ENCODE measurements at places on chromosomes 5 and 9.
A peak's percentile ranks its signal among the peaks of the same experiment; 100 is the strongest.

GRCh38 chr9:36759141-36759540 lies 186.4 kb downstream of the MELK start:
- DNase-seq: no peak

DNA sequence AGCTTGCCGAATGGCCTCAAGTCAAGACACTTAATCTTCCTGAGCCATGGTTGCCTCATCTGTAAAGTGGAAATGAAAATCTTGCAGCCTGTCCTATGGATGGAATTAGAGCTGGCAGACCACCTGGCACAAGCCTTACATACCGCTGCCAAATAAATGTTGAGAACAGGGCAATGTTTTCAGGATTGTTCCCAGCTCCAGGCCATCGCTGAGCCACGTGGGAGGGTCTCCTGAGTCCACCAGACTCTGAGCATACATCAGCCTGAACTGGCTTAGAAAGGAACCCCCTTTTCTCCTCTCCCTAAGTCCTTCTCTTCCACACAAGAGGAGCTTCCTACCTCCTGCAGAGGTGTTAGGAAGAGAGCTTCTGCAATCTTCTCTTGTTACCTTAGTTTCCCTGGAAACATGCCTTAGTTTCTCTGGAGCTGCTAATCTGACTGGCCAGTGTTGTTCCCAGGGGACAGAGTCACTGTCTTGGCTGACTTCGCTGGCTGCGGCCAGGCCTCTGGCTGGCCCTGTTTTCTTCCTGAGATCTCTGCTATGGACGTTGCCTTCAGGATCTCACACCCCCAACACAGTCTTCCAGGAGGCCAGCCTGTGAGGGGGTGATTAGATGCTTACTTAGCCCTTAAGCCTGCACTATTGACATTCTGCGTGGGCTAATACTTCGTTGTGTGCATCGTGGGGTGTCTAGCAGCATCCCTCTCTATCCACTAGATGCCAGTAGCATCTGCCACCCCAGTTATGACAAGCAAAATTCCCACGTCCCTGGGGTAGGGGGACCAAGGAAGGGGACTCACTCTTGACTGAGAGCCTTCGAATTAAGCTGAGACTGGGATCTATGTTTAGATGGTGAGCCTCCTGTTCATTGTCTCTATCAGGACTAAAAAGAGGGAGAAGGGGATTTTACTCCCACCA lies 62.2 kb downstream of the BOD1 start:
- DNase-seq: no peak

DNA sequence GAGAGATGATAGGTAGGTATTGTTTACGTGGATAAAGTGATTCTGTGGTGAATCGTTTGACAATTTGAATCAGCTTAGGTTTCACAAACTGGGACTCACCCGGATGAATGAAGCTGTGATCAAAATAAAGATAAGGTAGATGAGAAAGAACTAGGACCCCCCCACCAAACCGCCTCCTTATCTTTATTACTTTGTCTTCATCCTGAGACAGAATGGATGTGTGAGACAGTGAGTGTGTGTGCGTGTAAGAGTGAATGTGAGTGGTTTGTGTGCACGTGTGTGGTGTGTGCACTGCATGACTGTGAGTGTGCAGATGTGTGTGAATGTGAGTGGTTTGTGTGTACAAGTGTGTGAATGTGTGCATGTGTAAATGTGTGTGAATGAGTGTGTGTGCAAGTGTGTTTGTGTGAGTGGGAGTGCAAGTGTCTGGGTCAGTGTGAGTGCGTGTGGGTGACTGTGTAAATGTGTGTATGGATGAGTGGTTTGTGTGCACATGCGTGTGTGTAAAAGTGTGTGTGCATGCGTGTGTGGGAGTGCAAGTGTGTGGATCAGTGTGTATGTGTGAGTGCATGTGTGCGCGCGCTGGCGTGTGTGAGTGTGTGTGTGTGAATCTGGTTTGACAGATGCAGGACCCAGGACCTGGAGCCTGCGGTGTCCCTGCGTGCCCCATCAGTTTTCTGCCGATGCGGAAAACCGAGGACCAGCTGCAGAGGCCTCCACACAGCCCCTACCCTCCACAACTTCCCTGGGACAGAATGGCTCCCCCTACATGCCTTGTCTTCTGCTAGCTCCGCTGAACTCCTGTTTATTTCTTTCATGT lies 11.4 kb upstream of the ENG start:
- DNase-seq: no peak

GRCh38 chr5:44002381-44002901 lies 386.8 kb downstream of the FGF10 start:
- no peak for DNase-seq

GRCh38 chr5:127227881-127228280 lies 62.7 kb upstream of the MEGF10 start:
- no peak for DNase-seq

DNA sequence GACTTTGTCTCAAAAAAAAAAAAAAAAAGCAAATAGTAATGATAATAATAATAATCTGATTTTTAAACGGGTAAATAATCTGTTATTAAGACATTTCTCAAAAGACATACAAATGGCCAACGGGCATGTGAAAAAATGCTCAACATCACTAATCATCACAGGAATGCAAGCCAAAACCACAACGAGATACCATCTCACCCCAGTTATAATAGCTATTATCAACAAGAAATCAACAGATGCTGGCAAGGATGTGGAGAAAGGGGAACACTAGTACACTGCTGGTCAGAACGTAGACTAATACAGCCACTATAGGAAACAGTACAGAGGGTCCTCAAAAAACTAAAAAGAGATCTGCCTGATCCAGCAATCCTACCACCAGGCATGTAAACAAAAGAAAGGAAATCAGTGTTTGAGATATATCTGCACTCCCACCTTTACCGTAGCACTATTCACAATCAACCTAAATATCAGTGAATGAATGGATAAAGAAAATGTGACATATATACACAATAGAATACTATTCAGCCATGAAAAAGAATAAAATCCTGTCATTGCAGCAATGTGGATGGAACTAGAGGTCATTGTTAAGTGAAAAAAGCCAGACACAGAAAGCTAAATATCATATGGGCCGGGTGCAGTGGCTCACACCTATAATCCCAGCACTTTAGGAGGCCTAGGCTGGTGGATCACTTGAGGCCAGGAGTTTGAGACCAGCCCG lies 24.9 kb downstream of the VAV2 start:
- peak; percentile 67 for DNase-seq

DNA sequence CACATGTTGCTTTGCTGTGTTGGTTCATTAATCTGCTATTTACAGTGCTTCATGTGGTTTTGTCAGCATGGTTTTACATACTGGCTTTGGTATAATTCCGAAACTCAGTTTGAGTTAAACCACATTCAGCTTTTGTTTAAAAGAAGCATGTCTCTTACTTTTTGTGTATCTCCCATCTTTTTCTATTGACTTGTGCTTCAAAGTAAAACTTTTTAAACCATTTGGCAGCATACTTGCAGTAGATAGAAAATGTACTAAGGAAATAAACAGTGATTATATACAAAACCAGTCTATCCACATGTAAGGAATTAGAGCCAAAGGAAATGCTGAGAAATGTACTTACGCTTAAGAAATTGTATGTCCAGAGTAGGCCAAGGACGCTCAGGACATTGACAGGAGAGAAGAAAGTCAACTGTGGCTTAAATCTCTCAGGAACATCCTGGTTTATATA lies 286.9 kb downstream of the ARHGEF28 start:
- no peak for DNase-seq

DNA sequence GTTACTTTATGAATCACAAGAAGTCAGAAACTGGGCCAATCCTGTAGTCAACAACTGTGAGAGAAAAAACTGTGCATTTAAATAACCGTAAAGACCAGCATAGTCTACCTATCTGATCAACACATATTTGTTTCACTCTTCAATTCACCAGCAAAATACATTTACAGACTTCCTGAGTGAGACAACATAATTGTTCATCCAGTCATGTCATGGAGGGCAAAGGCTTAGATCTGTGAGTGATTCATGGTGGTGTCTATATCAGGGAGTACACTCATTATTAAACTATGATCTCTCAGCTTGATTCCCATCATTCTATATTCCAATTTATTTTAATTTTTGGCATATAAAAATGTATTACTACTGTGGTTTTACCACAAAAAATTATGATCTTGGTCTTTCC lies 694.6 kb downstream of the DNAH5 start:
- no peak for DNase-seq

DNA sequence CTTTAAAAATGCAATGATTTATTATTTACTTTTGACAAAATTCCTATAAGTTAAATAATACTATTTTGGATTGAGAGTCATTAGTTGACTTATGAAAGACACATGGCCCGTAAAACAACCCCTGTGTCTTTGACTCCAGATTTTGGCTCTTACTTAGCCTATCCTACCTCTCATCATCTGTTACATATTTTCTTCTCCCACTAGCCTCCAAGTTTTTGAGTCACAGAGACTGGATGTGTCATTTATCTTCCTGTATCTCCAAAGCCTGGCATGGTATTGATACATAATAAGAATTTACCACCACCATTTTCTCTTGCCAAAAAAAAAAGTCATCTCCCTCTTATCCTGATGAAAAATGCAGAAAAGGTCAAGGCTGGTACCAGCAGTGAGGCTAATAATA lies 99.9 kb downstream of the GABRB2 start:
- no peak for DNase-seq

DNA sequence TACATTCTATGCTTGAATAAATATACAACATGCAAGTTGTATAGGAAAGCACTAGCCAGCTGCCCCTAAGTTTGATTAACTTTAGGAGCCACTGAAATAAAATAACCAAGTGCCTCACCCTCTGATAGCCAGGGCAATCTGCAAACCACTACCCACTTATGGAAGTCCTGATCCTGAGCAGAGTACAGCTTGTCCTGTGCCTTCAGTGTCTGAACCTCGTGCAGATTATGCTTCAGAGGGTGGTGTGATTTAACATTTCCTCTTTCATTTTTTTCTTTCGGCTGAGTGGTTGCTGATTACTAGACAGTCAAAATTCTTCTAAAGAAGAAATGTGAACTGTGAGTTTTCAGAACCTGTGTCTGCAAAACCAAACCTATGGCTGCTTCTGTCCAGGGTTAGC lies 327.7 kb downstream of the PIK3R1 start:
- DNase-seq: no peak
